ENCODE measurements at places on chromosomes 6 and 20.
A peak's percentile ranks its signal among the peaks of the same experiment; 100 is the strongest.

GRCh38 chr20:62740286-62741141, 31.9 kb downstream of the NTSR1 start:
- peak; percentile 92 for DNase-seq

DNA sequence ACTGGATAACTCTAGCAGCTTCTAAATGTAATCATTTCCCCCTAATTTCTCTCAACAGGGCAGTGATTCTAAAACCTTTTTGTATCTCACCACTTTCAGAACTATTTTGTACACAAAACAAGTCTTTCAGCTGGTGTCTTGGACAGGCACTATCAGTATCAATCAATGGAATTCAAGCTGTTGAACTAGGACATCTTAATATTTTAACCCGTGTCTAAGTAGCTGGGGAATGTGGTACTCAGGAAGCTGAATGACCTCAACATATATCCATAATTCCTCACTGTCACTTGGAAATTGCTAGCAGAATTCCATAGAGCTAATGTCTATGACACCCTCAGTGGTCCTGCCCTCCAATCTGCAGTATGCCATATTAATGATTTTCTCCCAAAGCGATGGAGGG, 24.5 kb downstream of the ADAT2 start:
- no peak for DNase-seq

GRCh38 chr20:15248618-15249395, 911.4 kb upstream of the FLRT3 start:
- DNase-seq: no peak

DNA sequence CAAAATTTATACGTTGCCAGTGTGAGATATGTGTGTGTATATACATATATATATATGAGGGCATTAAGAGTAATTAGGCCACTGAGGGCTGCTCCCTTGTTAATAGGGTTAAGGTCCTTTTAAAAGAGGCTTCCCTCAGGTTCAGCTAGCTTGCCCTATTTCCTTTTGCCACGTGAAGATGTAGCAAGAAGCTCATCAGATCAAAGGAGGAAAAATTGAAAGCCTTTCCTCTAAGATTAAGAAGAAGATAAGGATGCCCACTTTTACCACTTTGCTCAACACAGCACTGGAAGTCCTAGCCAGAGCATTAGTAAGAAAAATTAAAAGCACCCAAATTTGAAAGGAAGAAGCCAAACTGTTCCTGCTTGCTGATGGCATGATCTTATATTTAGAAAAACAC, 33.2 kb upstream of the ISM1 start:
- no peak for DNase-seq

DNA sequence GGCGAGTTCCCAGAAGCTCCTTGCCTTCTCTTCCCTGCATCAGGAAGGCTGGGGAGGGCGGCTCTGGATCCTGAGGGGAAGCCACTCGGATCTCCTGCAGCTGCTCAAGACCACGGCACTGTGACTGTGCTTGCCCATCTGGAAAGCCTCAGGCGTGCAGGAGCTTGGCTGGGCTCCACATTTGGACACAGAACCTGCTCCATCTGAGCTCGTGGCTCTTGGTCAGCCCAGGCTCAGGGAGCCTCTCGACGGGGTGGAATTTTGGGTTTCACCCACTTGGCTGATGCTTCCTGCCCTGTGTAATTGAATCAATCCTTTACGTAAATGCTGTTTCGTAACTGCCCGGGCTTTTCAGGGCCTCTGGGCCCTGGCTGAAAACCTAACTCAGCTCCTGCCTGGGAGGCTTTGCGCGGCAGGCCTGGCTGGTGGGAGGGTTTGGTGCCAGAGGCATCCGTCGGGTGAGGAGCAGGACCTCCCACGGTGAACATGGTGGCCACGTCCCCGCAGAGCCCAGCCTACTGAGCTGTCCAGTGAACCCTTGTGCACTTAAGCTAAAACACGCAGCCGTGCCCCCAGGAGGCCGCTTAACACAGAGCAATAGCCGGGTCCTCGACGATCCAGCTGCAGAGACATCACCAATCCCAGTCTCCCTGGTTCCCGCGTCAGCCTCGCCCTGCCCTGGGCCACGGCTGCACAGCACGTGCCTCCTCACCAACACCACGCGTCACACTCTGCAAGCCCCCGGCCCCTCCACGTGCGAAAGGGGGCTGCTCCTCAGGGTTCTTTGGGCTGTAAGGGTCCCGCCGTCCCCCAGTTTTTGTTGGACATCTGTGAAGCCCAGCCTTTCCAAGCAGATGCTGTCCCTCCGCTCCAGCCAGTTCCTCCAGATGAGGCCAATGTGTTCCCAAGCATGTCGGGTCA, 241.0 kb downstream of the DLL1 start:
- DNase-seq: no peak
